ENCODE measurements at places on chromosomes 7 and 10.

DNA sequence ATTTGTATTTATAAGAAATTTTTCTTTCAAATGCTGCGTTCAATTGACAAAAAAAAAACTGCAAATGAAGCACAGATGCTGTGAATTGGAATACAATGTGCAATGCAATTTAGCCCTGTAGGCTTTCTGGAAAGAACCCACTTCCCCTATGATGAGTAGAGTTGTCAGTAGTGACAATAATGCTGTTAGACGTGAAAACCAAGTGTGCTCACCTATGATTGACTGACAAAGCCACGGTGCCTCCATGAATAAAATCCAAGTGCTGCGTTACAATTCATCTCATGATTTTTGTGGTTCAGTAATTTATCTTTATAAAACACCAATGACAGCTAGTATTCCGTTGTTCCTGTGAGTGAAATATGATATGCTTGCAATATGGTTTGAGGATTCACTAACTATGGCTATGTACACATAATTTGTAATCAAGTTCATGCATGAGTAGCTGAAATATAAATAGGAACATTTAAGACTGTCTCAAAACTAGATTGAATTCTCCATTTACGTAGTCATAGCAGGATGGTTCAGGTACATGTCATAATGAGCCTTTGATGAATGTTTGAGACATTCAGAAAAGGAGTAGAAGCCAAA is 1160.3 kb downstream of the CNTNAP2 start:
- DNase-seq = no peak

- DNase-seq = no peak
These were observed 85.0 kb downstream of the PRKCQ start for GRCh38 chr10:6494936-6495592.

- DNase-seq = no peak
These were observed 4.9 kb downstream of the PIK3CG start for GRCh38 chr7:106869954-106870353.

DNA sequence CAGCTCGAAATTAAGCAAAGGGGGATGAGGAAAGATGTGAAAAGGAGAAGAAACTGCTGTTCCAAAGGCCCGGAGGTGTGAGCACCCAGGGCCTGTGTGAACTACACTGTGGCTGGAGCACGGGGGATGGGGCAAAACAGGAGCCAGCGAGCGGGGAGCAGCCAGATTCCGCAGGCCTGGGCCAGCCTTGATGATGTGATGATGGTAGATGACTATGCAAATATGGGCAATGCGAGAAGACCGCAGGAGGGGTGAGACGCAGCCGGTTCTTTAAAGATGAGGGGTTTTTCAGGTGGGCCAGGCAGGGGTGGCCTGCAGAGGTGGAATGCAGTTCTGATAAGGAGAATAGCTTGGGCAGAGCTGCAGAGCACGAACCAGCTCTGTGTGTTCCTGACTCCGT is 61.5 kb downstream of the LANCL2 start:
- no peak for DNase-seq

DNA sequence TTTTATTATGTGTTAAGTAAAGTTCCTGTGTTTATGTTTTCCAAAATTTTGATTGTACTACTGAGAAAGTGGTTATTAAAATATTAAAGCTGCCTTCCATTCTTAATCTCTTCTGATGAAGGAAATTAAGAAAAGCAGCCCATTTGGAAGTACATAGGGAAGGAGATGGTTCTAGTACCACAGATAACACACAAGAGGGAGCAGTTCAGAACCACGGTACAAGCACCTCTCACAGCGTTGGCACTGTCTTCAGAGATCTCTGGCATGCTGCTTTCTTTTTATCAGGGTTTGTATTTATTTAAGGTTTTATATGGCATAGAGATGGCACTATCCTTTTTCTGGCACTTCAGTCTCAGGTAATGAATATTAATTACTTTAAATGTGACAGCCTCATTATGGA is 111.6 kb downstream of the PHTF2 start:
- peak; percentile 14 for DNase-seq

- DNase-seq = no peak
These were observed 209.8 kb downstream of the ZEB1 start for GRCh38 chr10:31528831-31529230.

DNA sequence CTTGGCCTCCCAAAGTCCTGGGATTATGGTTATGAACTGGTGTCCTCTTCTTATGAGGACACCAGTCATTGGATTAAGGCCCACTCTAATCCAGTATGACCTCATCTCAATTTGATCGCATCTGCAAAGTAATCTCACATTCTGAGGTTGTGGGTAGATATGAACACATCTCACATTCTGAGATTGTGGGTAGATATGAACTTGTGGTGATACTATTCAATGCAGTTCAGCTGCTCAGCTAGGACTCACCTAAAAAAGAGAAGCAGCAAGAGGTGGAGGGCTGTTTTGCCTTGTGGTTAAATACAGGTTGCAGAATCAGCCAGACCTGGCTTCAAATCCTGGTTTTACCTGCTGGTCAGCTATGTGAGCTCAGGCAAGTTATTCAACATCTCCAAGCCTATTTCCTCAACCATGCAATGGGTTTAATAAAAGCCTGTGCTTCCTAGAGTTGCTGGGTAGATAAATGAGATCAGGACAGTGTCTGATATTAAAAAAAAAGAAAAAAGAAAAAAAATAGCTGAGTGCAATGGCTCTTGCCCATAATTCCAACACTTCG is 8.5 kb upstream of the BAG3 start:
- no peak for DNase-seq

DNA sequence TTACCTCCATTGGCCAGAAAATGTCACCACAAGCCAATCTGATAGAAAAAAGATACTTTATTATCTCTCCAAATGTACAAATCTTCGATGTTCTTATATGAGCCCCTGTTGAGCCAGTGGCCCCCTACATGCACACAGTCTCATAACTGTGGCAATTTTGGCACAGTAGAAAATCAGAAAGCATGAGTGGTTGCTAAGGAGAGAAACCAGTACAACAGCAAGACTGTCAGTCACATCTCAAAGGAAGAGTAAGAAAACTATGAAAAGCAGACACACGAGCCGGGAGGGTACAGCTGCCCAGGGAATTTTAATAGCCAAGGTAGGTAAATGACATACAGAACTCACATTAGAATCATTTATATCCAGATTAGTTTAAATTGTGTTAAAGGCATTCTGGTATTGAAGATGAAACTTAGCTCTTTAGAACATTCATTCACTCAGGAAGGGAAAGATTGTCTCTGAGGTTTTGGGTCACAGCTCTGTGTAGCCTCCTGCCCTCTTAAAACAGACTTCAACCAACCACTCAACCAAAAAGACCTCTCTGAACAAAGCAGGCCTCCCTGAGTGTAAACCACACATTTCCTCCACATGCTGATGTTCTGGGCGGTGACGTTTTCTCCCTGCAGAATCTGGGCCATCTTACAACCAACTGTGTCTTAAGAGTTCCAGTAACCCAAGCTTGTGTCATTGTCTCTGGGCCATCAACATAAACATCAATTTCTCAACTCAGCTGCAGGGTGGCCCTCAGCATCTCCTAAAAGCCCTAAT is 80.8 kb upstream of the ADAM12 start:
- DNase-seq = peak; percentile 56

GRCh38 chr7:129017264-129017663 is 37.6 kb downstream of the TNPO3 start:
- peak; percentile 23 for DNase-seq

DNA sequence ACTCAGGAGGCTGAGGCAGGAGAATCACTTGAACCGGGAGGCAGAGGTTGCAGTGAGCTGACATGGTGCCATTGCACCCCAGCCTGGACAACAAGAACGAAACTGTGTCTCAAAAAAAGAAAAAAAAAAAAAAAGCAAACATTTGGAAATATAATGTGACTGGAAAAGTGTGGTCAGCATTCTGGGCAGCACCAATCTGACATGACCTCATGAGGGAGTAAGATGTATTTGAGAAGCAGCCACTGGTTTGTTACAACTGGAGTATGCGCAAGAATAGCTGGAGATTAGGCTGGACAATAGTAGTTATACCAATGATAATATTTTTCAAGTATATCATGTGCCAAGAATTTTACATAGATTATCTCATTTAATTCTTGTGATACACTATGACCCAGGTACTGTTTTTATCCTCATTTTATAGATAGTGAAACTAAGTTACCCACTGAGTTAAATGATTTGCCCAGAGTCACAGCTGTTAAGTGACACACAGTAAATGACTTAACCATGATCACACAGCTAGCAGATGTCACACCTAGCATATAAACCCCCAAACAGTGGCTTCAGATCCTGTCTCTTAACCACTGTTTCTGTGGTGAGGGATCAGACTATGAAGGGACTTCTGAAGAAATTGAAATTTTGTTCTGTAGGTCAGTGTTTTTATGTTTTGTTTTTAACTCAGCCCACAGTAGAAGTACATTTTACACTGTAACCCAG is 11.1 kb downstream of the MCU start:
- DNase-seq = peak; percentile 41

GRCh38 chr7:42761486-42761885 is 150.4 kb downstream of the C7orf25 start:
- DNase-seq = no peak

Measured in EH (cell line).